IMR-90 (cell line): ENCODE measurements at places on chromosomes 6 and 20. TPM values are rescaled to one million over a fixed set of nuclear protein-coding genes. Genes with fewer than 3 reads are reported as not detected.

B3GAT2 gene
- not detected in 2 replicates for total RNA-seq

GRCh38 chr6:118677193-118677592 is 25.8 kb upstream of the CEP85L start:
- no peak for DNase-seq

GRCh38 chr6:46757214-46757596 is 10.5 kb downstream of the ANKRD66 start:
- no peak for DNase-seq

DNA sequence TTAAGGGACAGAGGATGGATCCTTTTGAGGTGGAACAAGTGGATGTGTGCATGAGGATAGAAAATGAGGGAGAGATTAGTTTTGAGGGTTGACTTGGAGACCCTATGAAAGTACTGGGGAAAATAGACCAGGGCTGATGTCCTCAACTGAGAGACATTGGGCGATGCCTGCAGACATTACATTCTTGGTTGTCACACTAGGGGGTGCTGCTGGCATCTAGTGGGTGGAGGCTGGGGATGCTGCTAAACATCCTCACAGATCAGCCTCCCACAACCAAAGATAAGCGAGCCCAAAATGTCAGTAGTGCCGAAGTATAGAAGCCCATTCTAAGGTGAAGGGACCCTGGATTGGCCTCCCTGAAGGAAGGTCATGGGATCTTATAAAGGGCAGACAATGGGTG is 63.3 kb downstream of the MOCS1 start:
- DNase-seq = no peak

- no peak for DNase-seq
These were observed 37.3 kb upstream of the TGM2 start for GRCh38 chr20:38202153-38202981.
